Fibroblast of mammary gland (primary cell): ENCODE measurements at places on chromosomes 6 and 20.

GRCh38 chr20:63497946-63498935, 642 bp downstream of the EEF1A2 start:
- peak; percentile 23 for DNase-seq

- no peak for DNase-seq
These were observed 217.3 kb upstream of the FKBP1C start for GRCh38 chr6:62993951-62994350.

- no peak for DNase-seq
These were observed 25.6 kb downstream of the MMP24 start for GRCh38 chr20:35252037-35252461.

DNA sequence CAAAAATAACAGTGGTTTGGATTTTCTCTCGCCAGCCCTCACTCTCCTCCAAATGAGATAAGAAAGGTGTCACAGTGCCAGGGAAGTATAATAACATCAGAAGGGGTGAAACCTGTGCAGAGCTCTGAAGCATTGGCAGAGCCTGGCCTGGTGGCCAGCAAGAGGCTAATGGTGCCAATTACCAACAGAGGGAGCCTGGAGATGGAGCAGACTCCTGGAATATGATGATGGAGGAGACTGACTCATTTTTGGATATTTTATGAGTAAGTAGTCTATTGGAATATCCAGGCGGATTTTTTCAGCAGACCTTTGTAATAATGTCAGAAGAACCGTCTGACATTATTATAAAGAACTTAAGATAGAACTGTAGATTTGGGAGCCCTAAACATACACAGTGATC, 442.6 kb upstream of the MARCKS start:
- peak; percentile 83 for DNase-seq

DNA sequence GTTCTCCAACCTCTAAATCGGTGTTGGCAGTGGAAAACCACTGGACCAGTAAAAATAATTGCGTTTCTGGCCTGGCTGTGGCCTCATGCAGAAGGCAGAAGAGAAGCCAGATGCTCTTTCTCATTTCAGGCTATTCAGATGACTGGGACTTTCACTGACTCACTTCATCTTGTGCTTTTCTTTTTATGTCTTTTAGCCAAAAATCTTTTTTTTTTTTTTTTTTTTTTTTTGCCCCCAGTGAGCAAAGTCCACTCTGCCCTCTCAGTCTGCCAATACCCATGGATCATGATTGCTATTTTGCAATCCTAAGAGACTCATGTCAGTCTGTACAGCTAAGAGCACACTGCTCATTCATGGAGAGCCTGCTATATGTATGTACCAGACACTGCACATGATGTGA, 962.5 kb downstream of the KIF16B start:
- no peak for DNase-seq

GRCh38 chr6:38648629-38649028, 8.9 kb upstream of the BTBD9 start:
- DNase-seq: no peak

- peak; percentile 41 for DNase-seq
These were observed 407.4 kb upstream of the RGS17 start for GRCh38 chr6:153538491-153538890.

- no peak for DNase-seq
These were observed 6.9 kb upstream of the RRBP1 start for GRCh38 chr20:17688965-17689364.

- no peak for DNase-seq
These were observed 84.2 kb downstream of the MYB start for GRCh38 chr6:135265278-135265677.

- DNase-seq: no peak
These were observed 116.6 kb downstream of the DLL1 start for GRCh38 chr6:170174124-170174770.

GRCh38 chr6:107666084-107666980, 157.8 kb downstream of the SCML4 start:
- peak; percentile 61 for DNase-seq

GRCh38 chr6:33112148-33112547, 36.4 kb downstream of the HLA-DPB1 start:
- peak; percentile 65 for DNase-seq

DNA sequence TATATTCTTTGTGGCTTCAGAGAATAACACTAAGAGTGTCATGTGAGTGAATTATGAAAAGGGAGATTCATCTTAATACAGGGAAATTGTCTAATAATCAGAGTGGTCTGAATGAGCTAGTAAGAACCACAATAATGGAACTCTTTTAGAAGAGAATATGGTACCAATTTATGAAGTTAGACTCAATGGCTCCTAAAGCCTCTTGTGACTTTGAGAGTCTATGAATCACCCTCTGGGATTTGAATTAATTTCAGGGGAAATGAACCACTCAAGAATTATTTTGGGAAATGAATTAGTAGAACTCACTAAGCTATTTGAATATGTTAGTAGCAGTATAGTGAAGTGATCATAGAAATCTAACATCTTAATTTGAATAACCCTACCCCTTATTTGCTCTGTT, 14.3 kb downstream of the PCMT1 start:
- DNase-seq: peak; percentile 69

GRCh38 chr6:29793036-29793356, 34.6 kb upstream of the HLA-G start:
- no peak for DNase-seq

- DNase-seq: no peak
These were observed 235.2 kb downstream of the SOX4 start for GRCh38 chr6:21828704-21829103.

DNA sequence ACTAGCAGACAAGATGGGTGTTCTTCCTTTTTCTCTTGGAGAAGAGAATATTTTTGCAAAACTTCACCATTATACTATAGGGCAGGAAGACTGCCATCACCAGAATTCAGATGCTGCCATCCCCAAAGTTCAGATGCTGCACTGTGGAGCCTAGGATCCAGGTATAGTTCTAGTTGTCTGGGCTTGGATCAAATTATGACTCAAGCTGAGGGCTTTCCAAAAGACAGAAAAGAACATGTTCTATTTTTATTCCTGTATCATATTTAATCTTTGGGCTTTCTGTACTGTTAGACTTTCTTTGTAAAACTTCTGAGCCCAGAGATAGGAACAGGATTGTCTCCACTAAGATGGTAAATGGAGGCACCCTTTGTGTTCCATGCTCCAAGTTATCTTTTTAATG, 22.0 kb downstream of the FAM83B start:
- DNase-seq: no peak

DNA sequence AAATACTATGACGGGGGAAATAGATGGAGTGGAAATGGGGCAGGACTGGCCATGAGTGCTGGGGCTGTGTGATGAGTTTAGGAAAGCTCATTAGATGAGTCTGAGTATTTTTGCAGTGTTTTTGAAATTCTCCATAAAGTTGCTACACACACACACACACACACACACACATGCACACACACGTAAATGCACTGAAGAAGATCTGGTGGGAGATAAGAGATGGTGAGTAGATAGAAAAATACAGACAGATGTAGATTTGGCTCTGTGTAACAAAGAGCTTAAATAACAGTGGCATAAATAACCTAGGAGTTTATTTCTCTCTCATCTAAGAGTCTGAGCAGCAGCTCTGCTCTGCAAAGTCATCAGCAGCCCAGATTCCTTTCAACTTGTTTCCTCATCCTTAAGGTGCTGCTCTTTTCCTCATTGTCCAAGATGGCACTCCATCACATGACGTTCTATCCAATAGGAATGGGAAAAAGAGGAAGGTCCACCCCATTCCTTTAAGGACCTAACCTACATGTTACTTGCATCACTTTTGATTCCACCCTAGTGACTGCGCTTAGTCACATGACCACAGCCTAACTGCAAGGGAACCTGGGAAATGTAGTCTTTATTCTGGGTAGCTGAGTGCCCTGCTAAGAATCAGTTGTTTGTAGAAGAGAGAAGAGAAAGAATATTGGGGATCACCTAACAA, 76.4 kb downstream of the EYA2 start:
- peak; percentile 84 for DNase-seq

DNA sequence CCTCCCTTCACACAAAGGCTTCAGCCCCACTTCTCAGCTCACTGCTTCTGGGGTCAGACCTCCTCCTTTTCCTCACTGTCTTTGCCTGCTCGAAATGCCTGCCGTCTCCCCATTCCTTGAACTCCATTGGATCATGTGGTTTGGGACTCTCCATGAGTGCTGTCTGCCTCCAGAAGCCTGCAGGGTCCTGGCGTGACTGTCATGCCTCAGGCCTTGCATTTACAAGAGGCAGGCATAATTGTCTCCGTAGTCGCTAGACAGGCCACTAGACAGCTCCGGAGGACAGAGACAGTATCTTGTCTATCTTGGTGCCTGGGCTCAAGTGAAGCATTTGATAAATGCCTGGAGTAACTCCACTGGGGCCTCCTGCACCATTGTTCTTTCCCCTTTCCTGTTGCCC, 15.3 kb downstream of the PNLDC1 start:
- no peak for DNase-seq

DNA sequence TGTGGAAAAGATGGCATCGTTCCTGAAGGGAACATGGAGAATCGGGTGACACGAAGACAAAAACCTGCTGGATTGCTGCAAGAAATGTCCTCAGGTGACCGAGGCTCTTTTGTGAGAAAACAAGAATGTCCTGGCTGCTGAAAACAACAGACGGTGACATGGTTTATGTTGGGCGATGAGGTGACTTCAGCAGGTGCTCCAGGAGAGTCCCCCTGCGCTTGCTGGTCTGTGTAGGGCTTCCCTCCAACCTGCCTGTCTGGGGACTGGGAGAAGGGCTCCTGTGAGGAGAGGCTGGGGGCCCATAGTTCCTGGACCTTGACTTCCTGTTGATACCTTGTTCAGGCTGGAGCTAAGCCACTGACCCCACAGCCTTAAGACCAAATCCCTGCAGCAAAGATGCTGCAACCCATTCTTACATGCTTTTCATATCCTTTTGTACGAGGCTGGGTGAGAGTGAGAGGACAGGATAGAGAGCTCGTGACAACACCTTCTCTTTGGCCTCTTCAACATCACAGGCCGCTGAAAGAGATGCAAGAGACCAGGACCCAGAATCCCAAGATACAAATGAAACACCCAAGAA, 134.8 kb downstream of the CD83 start:
- no peak for DNase-seq

DNA sequence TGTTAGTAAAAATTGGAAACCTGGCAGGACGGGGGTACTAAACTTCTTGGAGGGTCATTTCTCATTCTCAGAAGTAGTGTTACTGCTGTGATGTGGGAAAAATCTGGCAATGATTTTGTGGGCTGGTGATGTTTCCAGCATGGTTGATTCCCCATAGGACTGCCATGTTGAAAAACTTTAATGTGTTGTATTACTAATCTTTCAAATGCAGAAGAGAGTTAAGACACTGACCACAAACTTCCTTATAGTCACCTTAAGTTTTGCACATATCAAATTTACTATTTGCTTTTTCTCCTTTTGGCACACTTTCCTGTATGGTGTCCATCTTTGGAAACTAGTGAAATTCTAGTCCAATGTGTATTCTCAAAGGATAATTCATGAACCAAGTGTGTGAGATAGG, 236.2 kb upstream of the TAB2 start:
- peak; percentile 72 for DNase-seq

DNA sequence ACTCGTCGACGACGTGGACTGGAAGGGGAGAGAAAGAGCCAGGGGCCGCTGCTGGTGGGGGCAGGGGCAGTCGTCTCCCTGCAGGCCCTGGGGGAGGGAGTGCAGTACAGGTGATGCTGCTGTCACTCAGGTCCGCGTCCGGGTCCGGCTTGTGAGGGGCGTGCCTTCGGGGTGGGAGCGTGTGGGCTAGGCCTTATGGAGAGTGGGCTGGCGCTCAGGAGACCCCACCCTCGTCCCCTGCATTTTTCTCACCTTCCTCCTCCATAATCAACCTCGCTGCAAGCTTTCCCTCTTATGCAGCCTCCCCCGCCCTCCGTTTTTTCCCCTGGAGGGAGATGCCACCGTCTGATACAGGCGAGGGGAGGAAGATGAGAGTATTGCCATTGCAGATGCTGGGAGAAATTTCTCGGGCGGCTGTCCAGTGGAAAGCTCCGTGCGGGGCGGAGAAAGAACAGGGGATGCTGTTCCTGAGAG, 632 bp downstream of the PCMT1 start:
- DNase-seq: peak; percentile 33

- peak; percentile 94 for DNase-seq
These were observed 132.2 kb downstream of the OGFRL1 start for GRCh38 chr6:71420693-71421328.

DNA sequence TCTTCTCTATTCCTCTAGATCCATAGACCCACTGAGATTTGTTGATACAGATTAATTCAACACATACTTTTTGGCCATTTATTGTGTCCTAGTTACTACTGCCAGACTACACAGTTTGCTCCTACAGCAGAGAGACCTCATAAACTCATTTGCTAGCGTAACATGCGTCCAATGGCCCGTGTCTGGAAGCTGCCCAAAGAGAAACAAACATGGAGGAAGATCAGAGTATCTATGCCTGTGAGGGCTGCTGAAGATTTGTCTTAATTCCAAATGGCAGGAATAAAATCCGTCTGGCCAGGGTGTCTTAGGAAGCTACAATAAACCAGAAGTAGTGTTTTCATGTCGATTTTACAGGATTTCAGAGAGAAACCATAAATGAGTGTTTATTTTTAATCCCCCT, 214.7 kb downstream of the CLIC5 start:
- no peak for DNase-seq

DNA sequence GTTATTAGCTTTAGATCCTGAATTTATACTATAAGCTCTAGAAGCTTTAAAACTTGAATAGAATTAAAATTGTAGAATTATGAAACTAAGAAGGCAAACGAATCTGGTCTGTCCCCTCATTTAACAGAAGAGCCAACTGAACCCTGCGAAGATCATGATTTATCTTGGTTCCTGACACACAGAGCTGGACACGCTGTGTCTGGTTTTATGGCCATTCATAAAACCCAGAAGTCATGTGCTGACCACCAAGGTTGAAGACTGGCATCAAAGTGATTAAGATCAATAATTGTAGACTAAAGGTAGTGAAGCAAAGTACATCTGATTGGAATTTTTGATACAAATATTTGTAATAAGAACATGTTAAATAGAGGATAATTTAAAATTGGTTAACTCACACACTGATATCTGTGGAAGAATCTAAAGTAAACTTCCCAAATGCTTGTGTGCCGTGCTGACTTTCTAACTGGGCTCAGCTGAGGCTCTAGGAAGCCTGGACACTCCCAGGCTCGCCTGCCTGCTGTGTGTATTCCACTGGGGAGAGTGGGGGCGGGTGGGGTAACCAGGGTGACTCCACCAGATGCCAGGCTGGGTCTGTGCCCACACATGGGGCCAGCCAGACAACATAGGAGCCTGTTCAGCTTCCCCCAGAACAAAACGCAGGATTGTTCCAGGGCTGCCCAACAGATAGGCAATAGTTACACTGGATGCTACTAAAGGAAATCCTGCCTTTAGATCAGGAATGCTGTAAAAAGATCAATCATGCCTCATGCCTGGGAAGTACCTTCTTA, 42.1 kb upstream of the SLC22A3 start:
- DNase-seq: no peak
